ENCODE measurements at places on chromosomes 6 and 20.

GRCh38 chr6:138089325-138089724 is 17.9 kb downstream of the PERP start:
- DNase-seq = no peak

DNA sequence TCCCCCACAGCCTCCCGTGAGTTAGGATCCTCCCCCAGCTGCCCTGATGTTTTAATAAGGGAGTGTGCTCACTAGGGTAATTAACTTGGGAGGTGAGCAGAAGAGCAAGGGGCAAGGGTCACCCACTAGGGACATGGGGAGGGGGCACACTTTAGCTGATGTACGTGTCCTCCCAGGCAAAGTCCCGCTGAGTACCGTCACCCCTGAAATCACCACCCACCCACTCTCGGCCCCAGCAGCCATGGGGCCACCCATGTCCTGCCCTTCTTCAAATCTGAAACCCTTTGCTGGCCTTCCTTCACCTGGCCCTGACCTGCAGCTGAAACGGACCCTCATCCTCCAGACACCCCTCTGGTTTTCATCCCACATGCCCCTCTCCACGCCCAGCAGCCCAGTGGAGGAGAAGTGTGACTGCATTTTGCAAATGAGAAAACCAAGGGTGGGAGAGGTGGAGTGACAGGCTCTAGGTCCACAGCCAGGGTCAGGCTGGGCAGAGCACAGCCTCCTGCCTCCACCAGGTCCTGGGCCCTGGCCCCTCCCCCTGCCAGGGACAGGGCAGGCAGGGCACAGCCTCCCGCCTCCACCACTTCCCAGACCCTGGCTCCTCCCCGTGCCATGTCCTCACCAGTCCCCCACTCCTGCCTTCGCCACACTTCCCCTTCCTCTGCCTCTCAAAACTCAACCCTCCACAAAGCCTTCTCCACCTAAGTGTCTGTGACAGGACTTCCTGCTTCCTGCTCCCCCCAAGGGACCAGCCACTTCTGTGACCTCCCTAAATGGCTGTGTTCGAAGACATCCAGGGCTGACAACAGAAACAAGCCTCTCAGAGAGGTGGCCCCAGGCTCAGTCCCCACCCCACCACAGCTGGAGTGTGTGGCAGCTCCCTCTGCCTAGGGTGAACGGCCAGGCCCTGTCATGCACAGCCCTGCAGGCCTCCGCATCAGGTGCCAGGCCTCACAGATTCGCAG is 15.1 kb downstream of the ACSS1 start:
- no peak for DNase-seq

- DNase-seq = no peak
Measured at GRCh38 chr6:71334768-71335167, 46.2 kb downstream of the OGFRL1 start.

- DNase-seq = no peak
Measured at GRCh38 chr6:167807756-167808155, 19.0 kb upstream of the AFDN start.

GRCh38 chr20:46994341-46994740 is 99.7 kb downstream of the EYA2 start:
- peak; percentile 37 for DNase-seq

- DNase-seq = no peak
Measured at GRCh38 chr6:5214570-5215052, 46.1 kb downstream of the LYRM4 start.

GRCh38 chr6:7907159-7907558 is 3.4 kb downstream of the TXNDC5 start:
- no peak for DNase-seq

- no peak for DNase-seq
Measured at GRCh38 chr6:130620338-130620781, 206.8 kb upstream of the SMLR1 start.
